Endothelial cell (in vitro differentiated cells): ENCODE measurements at places on chromosomes 13 and 19.
A peak's percentile ranks its signal among the peaks of the same experiment; 100 is the strongest.

GRCh38 chr13:36453516-36453915, 21.2 kb downstream of the CCNA1 start:
- no peaks in the 10 kb centered on the region for H3K4me1 ChIP-seq
- H3K36me3 ChIP-seq = no peaks in the 10 kb centered on the region
- DNase-seq = no peak
- H3K27me3 ChIP-seq = peaks cover 4% of the 10 kb centered on the region
- H3K27ac ChIP-seq = no peak overlapping the region

GRCh38 chr19:50639121-50640112, at the start of gene SYT3:
Gene SYT3, minus strand, starts transcription at chr19:50639881. Its CDS starts 2,470 bp downstream, at chr19:50637411.
- no peak for DNase-seq
- no peak within 1 kb of the TSS for H3K4me3 ChIP-seq

DNA sequence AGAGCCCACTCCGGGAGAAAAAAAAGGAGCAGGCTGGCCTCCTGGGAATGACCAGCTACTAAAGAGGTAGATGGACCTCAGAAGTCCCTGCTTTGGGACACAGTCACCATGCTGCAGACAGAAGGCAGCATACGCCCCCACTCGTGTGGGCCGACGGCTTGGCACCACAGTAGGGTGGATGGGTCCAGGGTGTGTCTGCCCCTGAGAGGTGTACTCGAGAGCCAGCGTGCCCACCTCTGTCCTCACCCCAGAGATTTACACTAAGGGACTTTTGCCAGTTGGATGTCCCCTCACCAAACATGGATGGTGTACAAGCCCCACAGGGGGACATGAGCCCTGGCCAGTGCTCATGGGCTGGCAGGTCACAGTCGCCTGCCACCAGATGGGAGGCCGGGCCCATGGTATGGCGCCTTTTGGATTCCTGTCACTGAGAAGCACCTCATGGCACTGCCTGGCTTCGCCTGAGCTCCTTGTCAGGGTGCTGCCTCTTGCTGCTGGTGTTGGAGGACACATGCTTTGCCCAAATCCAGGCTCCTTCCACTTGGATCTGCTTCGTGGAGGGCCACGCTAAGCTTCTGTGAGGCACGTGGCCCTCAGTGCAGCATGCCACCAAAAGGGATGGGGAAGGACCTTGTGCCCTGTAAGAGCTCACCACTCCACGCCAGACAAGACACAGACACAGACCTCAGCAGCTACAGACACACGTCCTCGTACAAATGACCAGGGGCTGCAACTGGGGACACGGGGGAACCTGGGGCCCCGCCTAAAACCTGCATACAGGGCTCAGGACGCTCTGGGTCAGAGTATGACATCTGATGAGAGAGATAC, 13.3 kb upstream of the EPHX3 start:
- DNase-seq = no peak
- peaks cover 35% of the 10 kb centered on the region for H3K36me3 ChIP-seq
- peaks cover 27% of the 10 kb centered on the region for H3K27me3 ChIP-seq
- H3K27ac ChIP-seq = peak overlapping the region; percentile 61
- peak overlapping the region; percentile 47 for H3K4me3 ChIP-seq

GRCh38 chr13:23899555-23899954, 2.3 kb upstream of the C1QTNF9B start:
- H3K4me3 ChIP-seq = no peak overlapping the region
- DNase-seq = peak; percentile 50
- peaks cover 11% of the 10 kb centered on the region for H3K4me1 ChIP-seq
- peak overlapping the region; percentile 13 for H3K27ac ChIP-seq
- peaks cover 2% of the 10 kb centered on the region for H3K36me3 ChIP-seq

- H3K27me3 ChIP-seq = peaks cover 3% of the 10 kb centered on the region
- no peak overlapping the region for H3K27ac ChIP-seq
- no peak for DNase-seq
- no peaks in the 10 kb centered on the region for H3K36me3 ChIP-seq
- no peaks in the 10 kb centered on the region for H3K4me1 ChIP-seq
These were observed 22.7 kb downstream of the CCNA1 start for GRCh38 chr13:36454987-36455386.

DNA sequence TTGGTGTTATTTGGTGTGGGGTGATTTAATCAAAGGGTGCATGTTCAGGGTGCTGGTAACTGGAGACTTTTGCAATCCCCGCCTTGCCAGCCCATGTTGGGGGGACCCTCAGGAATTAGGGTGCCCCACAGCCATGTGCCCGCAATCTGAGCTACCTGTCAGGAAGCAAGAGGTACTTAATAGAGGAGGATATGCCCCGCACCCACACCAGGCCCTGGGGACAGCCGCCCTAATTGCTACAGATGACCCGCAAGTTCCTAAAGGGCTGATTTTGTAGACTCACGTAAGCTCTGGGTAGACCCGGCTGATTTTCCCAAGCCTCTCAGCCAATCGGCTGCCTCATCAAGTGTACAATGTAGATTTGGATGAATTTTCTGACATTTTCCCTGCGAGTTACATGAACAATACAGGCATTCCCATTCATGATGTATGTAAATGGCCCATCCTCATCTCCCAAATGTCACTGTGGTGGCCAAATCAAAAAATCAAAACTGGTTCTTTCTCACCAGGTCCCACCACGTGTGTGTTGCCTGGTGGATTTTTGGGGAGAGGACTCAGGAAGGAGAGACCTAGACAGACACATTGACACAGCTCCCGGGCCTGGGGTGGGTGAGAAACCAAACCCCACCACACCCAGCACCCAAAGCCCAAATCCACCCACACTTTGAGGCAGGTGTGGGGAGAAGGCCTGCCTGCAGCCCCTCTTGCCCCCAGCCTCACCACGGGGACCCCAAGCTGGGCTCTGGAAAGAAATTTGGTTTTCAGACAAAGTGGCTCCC, 119.2 kb upstream of the SPACA7 start:
- no peak overlapping the region for H3K27ac ChIP-seq
- peaks cover 13% of the 10 kb centered on the region for H3K4me1 ChIP-seq
- no peak for DNase-seq
- H3K27me3 ChIP-seq = peaks cover 6% of the 10 kb centered on the region

DNA sequence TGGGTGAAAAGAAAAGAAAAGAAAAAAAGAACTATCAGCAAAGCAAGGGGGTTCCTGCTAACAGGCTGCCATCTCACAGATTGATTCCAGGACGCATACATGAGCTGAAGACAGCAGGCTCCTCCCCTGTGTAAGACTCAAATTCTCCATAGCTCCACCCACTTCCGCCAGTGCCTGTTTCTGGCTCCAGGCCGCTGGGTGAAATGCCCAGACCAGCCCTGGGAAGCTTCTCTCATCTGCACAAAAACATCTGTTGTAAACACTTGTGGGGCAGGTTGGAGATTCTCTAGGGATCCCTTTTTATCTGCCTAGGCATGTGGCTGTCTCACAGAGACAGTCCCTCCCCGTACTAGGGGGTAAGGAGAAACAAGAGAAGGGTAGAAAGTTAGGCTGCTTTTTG, 1054.4 kb upstream of the SPRY2 start:
- DNase-seq = no peak
- no peaks in the 10 kb centered on the region for H3K36me3 ChIP-seq

DNA sequence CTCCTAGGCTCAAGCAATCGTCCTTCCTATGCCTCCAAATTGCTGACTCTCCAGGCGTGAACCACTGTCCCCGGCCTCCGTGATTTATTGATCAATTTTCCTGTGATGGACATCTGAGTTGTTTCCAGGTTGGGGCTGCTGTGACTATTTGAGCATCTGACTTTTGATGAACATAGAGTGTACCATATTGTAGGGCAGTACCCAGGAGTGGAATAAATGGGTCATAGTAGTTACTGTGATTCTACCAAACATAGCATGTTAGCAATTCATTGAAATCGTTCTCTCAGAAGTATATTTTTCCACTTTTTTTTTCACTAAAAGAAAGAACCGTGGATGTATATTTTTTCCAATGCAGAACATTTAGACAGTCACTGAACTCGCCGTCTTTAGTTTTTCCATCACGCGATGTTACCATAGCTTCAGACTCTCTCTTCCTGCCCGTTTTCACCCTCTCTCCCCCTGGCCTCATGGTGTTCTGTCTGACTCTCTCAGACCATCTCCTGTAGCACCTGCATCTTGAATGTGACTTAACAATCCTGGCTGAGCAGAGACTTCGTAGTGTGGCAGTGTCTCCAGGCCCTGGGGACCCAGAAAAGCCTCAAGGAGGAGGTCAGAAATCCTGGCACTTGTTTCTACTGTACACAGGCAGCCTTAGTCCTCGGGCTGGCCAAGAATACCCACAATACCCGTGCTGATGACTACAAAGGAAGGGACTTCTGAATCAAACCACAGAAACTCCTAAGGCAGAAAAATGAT, 3.2 kb upstream of the RASGRP4 start:
- H3K27me3 ChIP-seq = peaks cover 3% of the 10 kb centered on the region
- H3K36me3 ChIP-seq = peaks cover 4% of the 10 kb centered on the region
- H3K4me3 ChIP-seq = no peak overlapping the region
- no peak overlapping the region for H3K27ac ChIP-seq
- peaks cover 14% of the 10 kb centered on the region for H3K4me1 ChIP-seq
- no peak for DNase-seq

GRCh38 chr13:59643364-59643841, 520.3 kb downstream of the DIAPH3 start:
- no peaks in the 10 kb centered on the region for H3K27me3 ChIP-seq
- H3K27ac ChIP-seq = no peak overlapping the region
- DNase-seq = no peak
- no peak overlapping the region for H3K4me3 ChIP-seq
- peaks cover 5% of the 10 kb centered on the region for H3K36me3 ChIP-seq

GRCh38 chr13:108795841-108796240, 166.4 kb downstream of the MYO16 start:
- no peak for DNase-seq
- no peaks in the 10 kb centered on the region for H3K36me3 ChIP-seq
- H3K4me3 ChIP-seq = no peak overlapping the region
- H3K27ac ChIP-seq = no peak overlapping the region
- no peaks in the 10 kb centered on the region for H3K4me1 ChIP-seq

DNA sequence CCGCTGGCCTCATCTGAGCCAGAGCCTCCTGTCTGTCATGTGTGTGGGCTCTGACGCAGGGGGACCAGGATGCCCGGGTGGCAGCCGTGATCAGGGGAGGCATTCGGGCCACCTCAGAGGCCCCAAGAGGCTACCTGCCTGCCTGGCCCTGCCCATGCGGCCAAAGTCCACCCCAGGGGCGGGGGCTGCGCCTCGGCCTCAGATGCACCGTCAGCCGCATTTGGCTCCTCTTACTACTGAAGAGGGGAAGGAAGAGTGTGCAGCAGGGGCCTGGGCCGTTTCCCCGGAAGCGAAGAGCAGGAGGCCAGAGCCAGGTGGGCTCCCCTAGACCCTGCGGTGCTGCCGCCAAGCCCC, 34.0 kb downstream of the C13orf46 start:
- H3K27ac ChIP-seq = no peak overlapping the region
- DNase-seq = no peak
- H3K36me3 ChIP-seq = peaks cover 13% of the 10 kb centered on the region
- peaks cover 23% of the 10 kb centered on the region for H3K4me1 ChIP-seq
